ENCODE measurements at places on chromosomes 1 and 21.
A peak's percentile ranks its signal among the peaks of the same experiment; 100 is the strongest.

GRCh38 chr1:25572708-25573590 lies 29.5 kb downstream of the LDLRAP1 start:
- no peak for DNase-seq

DNA sequence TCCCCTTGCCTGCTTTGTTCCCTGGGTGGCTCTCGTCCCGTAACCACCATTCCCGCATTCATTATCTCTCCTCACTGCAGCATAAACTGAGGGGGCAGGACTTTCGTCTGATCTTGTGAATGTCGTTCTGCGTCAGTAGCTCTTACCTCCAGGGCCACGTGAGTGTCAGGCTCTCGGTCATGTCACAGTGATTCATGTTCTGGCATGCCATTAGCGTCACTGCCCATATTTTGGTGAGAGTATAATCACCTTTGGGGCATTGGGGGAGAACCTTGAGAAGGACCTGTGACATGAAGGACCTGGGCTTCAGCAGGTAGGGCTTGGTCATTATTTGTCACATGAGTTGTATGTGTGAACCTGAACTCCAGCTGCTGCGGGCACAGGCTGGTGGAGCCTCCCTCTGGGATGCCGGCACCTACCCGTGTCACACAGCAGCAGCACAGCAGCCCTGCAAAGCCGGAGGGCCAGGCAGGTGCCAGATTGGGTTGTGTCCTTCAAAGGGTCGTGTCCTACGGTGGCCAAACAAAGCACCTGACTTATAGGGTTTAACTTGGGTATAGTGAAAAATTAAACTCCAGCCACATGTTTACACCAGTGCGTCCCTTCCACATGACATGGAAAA lies 68.5 kb downstream of the BACE2 start:
- no peak for DNase-seq

- DNase-seq, result no peak
These were observed 41.1 kb upstream of the CSF3R start for GRCh38 chr1:36523850-36524249.

- no peak for DNase-seq
These were observed 16.1 kb downstream of the C1orf52 start for GRCh38 chr1:85243372-85243771.

DNA sequence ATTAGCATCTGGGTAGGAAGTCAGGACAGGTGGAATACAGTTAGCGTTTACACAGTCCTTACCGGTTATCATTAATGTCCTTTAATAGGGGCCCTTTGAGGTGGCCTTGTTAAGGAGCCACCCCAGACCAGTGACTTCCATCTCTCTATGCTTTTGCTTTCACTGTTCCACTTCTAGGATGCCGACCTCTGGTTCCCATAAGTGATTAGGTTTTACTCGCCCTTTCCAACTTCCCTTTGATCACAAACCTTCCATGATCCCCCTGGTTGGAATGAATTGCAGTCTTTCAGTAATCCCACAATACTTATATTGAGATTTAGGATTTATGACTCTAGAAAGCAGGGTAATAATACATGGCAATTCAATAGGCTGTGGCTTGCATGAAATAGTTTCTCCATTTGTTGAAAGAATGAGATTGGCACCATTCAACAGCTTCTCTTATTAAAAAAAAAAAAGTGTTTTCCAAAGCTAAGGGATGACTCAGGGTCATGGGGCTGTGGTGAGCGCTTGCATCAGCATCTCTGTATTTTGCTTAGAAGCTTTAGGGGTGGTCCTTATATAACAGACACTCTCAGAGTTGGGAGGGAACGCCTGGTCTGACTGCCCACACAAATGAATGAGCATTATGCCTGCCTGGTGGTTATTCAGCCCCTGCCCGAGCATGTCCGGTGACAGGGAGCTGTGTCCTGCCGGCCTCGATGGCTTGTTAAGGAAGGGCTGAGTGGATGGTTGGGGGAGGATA lies 110.5 kb downstream of the CNIH3 start:
- DNase-seq, result no peak

DNA sequence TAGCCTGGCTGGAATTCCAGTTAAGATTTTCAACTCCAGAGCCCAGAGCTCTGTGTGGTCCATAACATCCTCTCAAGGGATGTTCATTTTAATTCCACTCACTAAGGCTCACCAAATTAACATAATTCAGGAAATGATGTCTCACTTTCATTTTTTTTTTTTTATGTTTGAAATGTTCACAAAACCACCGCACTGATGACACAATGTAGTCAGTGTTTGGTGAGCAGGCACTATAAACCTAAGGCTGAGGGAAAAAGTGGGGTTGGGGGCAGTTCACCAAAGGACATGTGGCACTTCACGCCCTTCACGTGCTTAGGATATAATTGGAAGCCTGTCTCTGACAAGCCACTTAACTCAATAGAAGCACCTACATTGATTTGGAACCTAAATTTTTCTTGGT lies 177.3 kb upstream of the CAMK1G start:
- no peak for DNase-seq

GRCh38 chr1:235516862-235517446 lies 12.7 kb upstream of the B3GALNT2 start:
- DNase-seq, result no peak

DNA sequence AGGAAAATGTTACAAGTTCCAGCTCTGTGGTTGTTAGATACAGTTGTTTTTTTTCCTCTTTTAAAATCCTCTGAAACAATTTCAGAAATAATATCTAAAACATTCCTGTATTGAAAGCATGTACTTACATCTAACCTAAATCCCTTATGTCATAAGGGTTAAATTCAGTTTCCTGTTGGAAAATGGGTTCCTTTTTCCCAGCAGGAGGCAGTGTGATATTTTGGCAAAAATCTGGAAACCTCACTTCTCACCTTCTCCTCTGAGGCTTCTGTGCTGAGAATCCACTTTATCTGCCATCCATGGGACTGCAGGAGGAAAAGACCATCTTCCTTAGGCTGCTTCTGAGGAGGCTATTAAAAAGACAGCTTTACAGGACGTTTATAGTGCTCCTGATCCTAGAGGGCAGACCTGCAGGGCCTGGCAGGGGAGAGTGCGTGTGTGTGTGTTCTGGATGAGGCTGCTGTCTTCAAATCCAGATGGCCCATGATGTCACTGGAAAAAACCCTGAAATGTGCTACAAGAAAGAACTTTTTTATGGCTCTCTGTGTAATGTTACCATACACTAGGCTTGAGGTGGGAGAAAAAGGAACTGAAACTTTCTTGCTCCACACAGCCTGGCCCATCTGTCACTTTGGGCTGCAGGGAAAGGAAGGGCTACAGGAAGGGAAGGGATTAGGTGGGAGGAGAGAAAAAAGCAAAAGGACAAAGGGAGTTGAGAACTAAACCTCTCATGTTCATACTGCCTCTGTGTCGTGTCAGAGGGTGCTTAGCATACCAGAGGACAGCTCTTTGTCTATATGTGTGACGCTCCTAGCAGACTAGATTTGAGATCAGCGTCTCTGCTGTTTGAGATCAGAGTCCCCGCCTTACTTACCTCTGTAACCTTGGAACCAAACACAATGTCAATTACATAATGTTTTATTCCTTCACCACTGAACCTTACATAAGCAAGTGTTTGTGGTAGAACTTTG lies 379.2 kb upstream of the SPAG17 start:
- no peak for DNase-seq

DNA sequence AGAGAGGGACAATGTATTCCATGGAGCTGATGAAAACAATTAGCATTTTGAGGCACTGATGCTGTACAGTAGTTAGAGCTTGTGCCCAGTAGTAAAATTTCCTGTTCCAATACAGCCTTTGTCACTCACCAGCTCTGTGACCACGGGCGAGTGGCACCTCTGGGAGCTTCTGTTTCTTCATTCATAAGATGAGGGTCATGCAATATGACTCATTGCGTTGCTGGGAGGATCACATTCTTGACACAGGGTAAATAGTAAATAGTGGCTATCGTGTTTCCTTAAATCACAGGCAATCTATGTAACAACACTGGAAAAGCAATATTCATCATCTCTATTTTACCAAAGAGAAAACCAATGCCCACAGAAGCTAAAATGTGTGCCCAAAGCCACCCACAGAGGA lies 4.5 kb upstream of the LRRC52 start:
- no peak for DNase-seq

- no peak for DNase-seq
These were observed 13.7 kb downstream of the PIK3CD start for GRCh38 chr1:9665193-9665592.

- DNase-seq, result no peak
These were observed 184.6 kb downstream of the SDCCAG8 start for GRCh38 chr1:243440406-243440805.

DNA sequence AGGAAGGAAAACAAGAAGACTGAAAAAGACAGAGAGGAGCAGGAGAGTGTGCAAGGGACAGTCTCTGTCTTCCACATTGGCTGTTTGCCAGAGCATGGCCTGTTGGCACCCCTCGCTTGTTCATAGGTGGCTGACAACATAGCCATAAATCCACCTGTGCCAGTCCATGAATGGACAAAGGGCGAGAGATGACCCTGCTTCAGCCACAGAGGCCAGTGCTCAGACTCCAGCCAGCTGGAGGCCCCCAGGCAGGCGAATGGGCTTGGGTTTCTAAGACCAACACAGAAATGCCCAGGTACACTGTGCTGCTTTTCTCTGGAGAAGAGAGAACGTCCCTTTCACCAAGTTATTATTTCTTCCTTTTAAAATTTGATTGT lies 60.6 kb downstream of the RIPK4 start:
- no peak for DNase-seq

- DNase-seq, result no peak
These were observed 6.8 kb downstream of the C1orf167 start for GRCh38 chr1:11768821-11769220.

DNA sequence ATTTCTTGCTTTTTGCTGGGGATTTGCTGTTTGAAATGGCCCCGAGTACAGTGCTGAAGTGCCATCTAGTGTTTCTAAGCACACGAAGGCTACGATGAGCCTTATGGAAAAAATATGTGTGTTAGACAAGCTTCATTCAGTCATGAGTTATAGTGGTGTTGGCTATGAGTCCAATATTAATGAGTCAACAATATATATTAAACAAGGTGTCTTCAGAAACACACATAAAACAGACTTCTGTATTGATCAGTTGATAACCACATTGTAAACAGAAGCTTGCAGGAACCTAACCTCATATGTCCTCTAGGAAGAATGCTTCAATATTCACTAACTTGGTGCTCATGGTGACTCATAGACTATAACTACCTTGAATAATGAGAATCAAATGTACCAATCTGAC lies 1.7 kb upstream of the GJB5 start:
- DNase-seq, result no peak

- no peak for DNase-seq
These were observed 22.5 kb upstream of the ZNF648 start for GRCh38 chr1:182083851-182084486.

- no peak for DNase-seq
These were observed 57.8 kb downstream of the ZMYM4 start for GRCh38 chr1:35326246-35326866.

GRCh38 chr1:101291562-101292380 lies 55.0 kb downstream of the S1PR1 start:
- peak; percentile 77 for DNase-seq

GRCh38 chr1:240644732-240645131 lies 32.8 kb upstream of the GREM2 start:
- no peak for DNase-seq

GRCh38 chr21:44984428-44984791 lies 44.6 kb downstream of the SLX9 start:
- DNase-seq, result no peak

DNA sequence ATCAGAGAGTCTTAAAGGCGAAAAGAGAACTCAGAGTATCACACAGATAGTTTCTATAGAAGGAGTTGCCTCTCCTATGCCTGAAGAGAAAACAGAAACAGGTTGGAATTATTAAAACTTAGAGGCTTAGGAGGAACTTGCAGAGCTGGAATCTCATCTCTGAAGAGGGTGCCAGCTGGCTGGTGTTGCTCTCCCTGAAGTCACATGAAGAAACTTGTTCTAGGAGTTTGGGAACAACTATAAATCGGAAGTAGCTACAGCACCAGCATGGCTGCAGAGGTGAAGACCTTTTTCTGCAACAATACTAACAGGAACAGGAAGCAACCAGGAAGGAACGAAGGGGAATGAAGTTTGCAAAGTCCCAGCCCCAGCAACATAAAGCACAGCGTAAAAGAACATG lies 35.8 kb downstream of the FMO3 start:
- no peak for DNase-seq

DNA sequence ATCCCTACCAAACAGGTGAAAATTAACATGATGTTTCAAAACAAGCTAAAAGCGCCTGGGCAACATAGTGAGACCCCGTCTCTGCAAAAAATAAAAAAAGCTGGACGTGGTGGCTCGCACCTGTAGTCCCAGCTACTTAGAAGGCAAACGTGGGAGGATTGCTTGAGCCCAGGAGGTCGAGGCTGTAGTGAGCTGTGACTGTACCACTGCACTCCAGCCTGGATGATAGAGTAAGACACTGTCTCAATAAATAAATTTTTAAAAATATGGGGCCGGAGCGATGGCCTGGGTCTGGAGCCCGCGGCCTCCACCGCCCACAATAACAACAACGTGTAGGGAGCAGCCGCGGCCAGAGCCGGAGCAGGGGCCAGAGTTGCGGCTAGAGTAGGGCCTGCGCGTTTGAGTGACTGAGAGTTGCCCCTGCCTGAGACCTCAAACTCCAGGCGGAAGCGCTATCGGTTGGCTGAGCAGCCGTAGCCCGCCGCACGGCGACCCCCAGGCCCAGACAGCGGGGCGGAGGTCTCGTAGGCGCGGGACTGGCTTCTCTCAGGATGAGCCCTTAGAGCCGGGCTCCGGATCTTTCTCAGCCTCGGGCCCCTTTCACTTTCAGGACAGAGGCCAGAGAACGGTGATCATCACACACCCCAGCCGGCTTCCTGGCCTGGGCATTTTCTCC lies 41.4 kb downstream of the ZMYM1 start:
- no peak for DNase-seq

DNA sequence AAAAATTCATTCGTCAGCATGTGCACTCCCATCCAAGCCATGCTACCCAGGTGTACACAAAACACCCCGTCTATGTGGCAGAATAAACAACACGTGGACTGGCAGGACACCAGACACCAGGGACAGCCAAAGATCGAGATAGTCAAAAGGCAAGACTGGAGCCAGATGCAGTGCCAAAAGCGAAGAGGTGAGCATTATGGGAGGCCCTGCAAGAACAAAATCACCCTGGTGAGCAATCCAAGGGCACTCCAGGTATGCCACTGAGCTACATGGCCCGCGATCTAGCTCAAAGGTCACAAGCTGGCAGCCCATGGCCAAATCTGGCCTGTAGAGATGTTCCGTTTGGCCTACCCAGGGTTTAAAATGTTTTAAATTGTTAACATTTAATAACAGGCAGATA lies 33.7 kb downstream of the PLPP3 start:
- no peak for DNase-seq

GRCh38 chr1:56153276-56153675 lies 426.1 kb downstream of the PLPP3 start:
- no peak for DNase-seq
